Activated T-helper 17 cell treated with anti-CD3 and anti-CD28 coated beads, Interleukin-2, amount 50 U/mL, for 72 hours (primary cell): ENCODE measurements at places on chromosomes 5 and 9. TPM values are rescaled to one million over a fixed set of nuclear protein-coding genes. Genes with fewer than 3 reads are reported as not detected.

IL13 gene
- total RNA-seq = 4.3 TPM

TMEM215 gene
- not detected for total RNA-seq

AQP3 gene
- total RNA-seq = 72.5 TPM

TIMD4 gene
- total RNA-seq = 0.67 TPM

FAM221B gene
- not detected for total RNA-seq
